ENCODE measurements at places on chromosomes 2 and 18. TPM values are rescaled to one million over a fixed set of nuclear protein-coding genes. Genes with fewer than 3 reads are reported as not detected.

The NAT8 gene
- not detected for polyA plus RNA-seq

GRCh38 chr18:39799006-39799405 lies 2156.0 kb upstream of the PIK3C3 start:
- no peak for DNase-seq

The DCDC2C gene
- polyA plus RNA-seq: not detected

DNA sequence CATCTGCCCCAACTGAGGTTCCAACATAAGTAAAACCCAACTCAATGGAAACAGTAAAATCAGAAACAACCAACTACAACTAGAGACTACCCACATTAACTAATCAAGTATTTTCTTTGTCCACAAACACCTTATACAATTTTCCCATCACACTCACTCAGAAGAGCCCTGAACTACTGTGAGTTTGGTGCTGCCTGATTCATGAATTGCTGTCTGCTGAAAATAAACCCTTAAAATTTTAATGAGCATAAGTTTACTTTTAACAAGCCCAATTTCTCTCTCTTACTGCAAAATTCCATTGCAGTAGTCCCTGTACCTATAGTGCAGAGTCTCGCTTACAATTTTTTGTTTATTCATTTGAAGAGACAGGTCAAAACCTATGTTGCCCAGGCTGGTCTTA lies 203.9 kb downstream of the NBAS start:
- DNase-seq: no peak

- DNase-seq: no peak
Observed at GRCh38 chr2:88738271-88738670, 46.8 kb downstream of the RPIA start.

GRCh38 chr2:188189356-188189755 lies 102.3 kb upstream of the GULP1 start:
- no peak for DNase-seq

The ABCA12 gene
- polyA plus RNA-seq: not detected

The WNT10A gene
- polyA plus RNA-seq: 1.1 TPM

GRCh38 chr2:113890253-113891235 lies 655 bp downstream of the ACTR3 start:
- DNase-seq: peak; percentile 68

DNA sequence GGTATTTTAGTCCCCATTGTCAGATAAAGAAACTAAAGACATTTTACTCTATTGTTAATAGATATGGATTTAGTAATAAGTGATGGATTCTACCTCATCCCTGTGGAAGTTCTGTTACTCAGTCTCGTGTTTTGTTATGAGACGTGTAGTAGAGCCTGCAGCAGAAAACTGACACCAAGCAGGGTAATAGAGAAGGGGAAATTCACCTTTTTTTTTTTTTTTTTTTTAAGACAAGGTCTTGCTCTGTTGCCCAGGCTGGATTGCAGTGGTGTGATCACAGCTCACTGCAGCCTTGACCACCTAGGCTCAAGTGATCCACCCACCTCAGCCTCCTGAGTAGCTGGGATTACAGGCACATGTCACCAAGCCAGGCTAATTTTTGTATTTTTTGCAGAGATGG lies 164.5 kb downstream of the CERS6 start:
- DNase-seq: no peak

The SLC23A3 gene
- not detected for polyA plus RNA-seq

- peak; percentile 86 for DNase-seq
Observed at GRCh38 chr2:98654699-98655495, 46.5 kb downstream of the UNC50 start.

- no peak for DNase-seq
Observed at GRCh38 chr2:171894612-171894947, 536 bp upstream of the SLC25A12 start.

GRCh38 chr2:54457323-54458023 lies 1.3 kb downstream of the SPTBN1 start:
- DNase-seq: no peak

DNA sequence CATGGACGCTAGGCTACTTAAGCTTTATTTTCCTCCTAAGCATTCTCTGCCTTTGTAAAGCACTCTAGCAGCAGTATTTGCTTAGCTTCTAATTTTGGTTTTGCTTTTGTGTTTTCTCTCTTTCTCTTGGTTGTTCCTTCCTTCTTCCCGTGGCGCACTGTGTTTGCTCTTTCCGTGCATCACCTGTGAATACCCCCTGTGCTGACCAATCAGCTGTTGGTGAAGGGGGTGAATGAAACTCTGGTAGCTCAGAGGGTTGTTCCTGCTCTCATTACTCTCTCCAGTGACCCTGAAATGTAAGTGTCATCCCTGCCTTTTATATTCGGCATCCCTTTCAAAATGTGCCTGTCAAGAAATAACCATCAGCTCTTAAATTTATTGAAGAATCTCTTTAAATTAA lies 45.5 kb upstream of the TNFRSF11A start:
- no peak for DNase-seq

- DNase-seq: no peak
Observed at GRCh38 chr2:28355521-28356094, 37.0 kb upstream of the FOSL2 start.

- DNase-seq: no peak
Observed at GRCh38 chr18:36545821-36546427, 248.4 kb downstream of the FHOD3 start.

GRCh38 chr2:25756536-25756935 lies 83.2 kb upstream of the DTNB start:
- DNase-seq: no peak

DNA sequence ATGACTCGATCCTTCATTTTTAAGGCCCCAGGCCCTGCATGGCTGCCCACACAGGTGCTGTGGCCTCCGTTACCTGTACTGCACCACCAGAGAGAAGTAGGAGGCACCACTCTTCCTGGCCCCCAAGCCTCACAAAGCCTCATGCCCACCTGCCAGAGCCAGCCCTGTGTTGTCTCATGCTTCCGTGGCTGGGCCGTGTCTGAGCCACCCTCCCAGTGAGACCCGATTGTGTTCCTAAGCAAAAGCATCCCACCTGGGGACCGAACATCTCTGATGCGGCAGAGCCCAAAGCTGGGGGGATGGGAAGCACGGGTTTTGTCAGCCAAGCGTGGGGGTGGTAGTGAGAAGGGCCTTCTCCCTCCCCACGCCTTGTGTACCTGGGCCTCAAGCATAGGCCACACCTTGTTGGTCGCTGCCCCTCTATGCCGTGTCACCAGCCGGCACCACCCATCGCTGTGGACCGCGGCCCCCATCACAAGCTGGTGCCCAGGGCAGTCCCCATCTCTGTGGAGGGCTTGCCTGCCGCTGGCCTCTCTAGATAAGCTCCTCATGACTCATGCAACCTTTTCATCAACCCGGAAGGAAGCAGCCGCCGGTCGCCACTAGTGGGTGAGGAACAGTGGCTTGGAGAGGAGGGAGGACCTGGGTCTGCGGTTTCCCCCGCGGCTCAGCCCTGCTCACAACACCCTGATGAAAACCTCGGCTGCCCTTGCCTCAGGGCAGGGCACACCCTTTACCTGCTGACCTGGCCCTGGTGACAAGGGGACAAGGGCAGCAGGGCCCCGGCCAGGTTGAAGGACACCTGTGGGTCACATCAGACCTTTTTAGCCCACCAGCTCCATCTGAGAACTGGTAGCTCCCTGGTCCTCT lies 2.7 kb upstream of the RNPEPL1 start:
- peak; percentile 95 for DNase-seq

The OTX1 gene
- not detected for polyA plus RNA-seq

- no peak for DNase-seq
Observed at GRCh38 chr18:59706499-59706898, 9.3 kb upstream of the CCBE1 start.

DNA sequence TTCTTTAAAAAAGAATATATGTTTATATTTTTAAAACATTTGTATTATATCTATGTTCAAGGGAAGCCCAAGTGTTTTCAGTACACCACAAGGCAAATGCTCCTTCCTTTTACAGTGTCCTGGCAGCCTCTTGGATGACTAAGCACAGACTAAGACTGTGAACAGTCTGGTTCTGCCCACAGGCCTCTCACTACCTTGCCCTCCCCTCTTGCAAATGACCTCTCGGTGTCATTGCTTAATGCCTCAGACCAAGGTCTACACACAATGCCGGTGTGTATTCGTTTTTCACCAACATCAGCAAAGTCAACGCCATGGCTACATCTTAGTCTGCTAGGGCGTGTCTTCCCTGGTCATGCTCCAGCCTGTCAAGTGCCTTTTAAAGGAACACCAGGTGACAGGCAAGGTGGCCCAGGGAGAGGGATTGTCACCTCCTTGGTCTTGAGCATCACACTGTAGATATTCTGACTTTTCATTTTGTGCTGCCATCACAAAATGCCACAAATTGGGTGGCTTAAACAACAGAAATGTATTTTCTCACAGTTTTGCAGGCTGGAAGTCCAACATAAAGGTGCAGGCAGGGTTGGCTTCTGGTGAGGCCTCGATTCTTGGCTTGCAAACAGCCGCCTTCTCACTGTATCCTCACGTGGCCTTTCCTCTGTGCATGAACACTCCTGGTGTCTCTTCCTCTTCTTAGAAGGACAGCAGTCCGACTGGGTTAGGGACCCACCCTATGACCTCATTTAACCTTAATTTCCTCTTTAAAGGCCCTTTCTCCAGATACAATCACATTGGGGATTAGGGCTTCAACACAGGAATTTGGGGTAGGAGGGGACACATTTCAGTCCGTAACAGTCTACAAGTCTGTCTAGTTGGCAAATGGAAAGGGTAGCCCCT lies 266.5 kb downstream of the KLHL29 start:
- DNase-seq: no peak

- no peak for DNase-seq
Observed at GRCh38 chr18:47191961-47192360, 15.8 kb upstream of the IER3IP1 start.

GRCh38 chr2:232567721-232568120 lies 17.2 kb downstream of the EIF4E2 start:
- DNase-seq: no peak

The REEP1 gene
- not detected for polyA plus RNA-seq

The SERPINB8 gene
- polyA plus RNA-seq: 14.9 TPM

The ARHGEF4 gene
- polyA plus RNA-seq: 5.3 TPM

Data from CD8-positive, alpha-beta memory T cell (primary cell).